ENCODE measurements at places on chromosomes 7 and 10.

- no peak for DNase-seq
Observed at GRCh38 chr10:31678139-31678536, 250.5 kb downstream of the ARHGAP12 start.

DNA sequence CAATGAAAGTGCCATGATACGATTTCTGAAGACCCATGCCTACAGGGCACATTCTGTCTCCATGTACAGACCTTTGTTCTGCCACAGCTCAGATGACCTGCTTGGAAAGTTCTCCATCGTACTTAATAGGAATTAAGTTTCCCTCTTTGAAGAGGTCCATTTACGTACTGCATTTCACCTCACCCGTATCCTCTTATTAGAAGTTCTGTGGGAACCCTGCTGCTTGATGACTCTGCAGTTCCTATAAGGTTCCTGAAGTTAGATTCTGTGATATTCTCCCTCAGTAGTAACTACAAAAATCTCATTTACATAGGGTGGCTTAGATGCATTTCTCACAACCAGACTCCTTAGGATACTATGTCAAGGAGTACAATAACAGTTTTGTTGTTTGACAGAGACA lies 50.9 kb downstream of the MINDY3 start:
- DNase-seq, result no peak

DNA sequence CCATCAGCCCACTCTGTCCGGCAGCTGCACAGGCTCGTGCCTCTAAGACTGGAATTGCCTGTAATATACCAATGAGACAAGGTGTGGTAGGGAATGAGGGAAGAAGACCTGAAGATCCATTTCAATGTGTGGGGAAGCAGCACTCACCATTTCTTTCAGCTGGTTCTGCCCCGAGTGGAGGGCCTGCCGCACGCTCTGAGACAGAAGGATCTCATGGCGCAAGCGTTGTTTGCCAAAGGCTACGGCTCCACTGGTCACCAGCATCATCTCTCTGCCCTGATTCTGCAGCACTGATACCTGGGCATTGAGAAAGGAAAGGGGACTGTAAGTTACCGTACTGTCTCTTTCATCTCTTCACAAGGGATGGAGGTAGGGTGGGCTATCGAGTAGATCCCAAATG lies 19.4 kb downstream of the ALDH18A1 start:
- no peak for DNase-seq

- peak; percentile 30 for DNase-seq
Observed at GRCh38 chr7:50869108-50869725, 86.5 kb upstream of the GRB10 start.

DNA sequence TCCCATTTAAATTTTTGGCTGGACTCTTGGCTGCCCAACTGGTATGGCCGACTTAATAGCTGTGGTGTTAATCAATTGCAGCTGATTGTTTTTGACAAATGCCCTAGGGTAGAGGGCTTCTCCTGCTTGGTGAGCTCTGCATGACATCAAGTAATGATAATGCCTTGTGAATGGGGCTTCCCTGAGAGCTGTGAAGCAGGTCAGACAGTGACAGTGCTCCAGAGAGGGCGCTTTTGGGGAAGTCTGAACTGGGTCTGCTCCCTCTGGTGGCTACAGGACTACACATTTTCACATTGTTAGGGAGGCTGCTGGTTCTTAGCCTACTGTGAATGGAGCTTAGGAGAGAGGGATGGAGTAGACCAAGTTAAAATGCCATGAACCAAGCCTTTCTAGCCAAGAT lies 98.8 kb downstream of the SDK1 start:
- DNase-seq, result peak; percentile 22
